ENCODE measurements at places on chromosomes 1 and 21.

DNA sequence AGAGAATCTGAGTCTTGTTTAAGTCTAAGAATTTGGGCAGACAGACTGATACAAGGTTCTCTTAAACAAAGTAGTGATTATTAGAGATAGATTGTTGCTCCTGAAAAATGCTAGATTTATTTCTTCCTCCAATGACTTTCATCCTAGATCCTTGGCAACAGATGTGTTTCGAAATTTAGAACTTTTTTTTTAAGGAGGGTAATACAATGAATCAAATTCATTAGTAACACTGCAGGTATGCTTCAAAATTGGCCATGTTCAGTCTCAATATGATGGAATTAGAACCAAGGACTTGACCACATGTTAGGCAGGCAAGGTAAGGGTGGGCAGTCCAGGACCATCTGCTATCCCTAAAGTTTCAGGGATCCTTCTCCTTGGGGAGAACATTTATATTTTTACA lies 4.5 kb upstream of the LCE1F start:
- DNase-seq, result no peak

- no peak for DNase-seq
Observed at GRCh38 chr1:41607808-41608207, 123.3 kb upstream of the EDN2 start.

- no peak for DNase-seq
Observed at GRCh38 chr1:163258181-163258580, 55.5 kb upstream of the RGS5 start.

DNA sequence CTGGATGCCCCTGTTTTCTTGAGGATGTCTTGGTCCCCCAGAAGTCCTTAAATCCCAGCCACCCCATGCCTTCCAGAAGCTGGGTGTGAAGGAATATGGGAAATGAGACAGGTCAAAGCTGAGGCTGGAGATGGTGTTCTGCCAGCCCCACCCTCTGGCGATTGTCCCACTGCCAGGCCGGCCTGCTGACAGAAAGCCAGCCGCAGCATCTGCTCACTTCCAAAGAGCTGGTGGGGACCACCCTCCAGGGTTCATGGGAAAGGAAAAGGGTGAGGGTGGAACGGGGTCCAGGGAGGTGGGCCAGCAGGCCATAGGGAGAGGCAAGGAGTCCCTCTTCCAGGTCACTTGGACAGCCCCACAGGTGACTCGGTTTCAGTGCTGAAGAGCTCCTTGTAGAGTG lies 1.9 kb upstream of the LINGO4 start:
- DNase-seq, result no peak

GRCh38 chr1:23394684-23395083 lies 25.0 kb upstream of the ZNF436 start:
- DNase-seq, result no peak

DNA sequence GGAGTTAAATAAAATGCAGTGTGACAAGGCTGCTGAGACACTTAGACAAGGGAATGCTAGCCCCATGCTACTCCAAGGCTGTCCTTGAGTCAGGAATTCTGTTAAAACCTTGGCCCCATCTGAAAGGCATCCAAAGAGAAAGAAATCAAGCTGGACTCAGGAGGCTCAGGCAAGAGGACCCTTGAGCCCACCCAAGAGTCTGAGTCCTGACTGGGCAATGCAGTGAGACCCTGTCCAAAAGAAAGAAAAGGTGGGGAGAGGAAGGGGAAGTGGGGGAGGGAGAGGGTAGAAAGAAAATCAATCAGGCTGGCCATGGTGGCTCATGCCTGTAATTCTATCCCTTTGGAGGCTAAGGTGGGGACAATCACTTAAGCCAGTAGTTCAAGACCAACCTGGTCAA lies 26.7 kb downstream of the CLSTN1 start:
- no peak for DNase-seq

GRCh38 chr1:26126321-26127084 lies 14.9 kb downstream of the PDIK1L start:
- DNase-seq, result peak; percentile 59

- no peak for DNase-seq
Observed at GRCh38 chr1:239237912-239238311, 148.5 kb upstream of the CHRM3 start.

DNA sequence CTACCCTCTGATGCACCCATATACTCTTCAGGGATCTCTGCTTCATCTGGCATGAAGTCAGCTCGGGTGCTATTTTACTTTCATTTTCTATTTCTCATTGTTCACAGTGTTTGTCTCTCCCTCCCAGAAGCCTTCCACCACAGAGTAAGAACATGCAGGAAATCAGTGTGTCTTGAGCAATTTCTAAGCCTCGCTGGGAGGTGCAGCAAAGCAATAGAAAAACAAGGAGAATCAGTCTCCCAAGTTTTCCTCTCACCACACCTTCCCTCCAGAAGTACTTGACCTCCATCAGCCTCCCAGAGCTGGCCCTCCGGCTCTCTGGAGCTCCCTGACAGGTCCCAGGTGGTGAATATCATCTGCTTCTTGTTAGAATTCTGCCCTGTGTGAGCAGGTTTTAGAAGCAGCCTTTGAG lies 594.7 kb upstream of the CAMK1G start:
- peak; percentile 51 for DNase-seq

DNA sequence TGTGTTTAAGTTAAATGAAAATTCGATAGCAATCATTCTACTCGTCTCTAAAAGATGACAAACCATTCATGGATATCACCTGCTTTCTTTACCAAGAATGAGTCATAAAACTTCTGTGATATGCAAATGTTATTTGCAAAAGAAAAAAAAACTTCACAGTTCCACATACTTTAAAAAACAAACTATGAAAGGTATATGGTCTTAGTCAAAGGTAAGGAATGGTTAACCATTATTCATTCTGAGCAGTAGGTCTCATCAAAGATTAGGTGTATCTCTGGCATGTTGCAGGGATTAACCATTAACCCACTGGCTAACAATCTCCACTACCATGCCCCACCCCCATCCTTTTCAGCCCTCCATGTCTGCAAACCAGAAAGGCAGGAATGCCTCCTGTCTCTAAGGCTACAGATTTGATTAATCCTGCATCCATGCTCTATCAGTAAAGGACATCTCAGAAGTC lies 44.4 kb downstream of the PTPN14 start:
- DNase-seq, result peak; percentile 85

GRCh38 chr1:67716800-67717199 lies 31.8 kb downstream of the GADD45A start:
- peak; percentile 53 for DNase-seq

DNA sequence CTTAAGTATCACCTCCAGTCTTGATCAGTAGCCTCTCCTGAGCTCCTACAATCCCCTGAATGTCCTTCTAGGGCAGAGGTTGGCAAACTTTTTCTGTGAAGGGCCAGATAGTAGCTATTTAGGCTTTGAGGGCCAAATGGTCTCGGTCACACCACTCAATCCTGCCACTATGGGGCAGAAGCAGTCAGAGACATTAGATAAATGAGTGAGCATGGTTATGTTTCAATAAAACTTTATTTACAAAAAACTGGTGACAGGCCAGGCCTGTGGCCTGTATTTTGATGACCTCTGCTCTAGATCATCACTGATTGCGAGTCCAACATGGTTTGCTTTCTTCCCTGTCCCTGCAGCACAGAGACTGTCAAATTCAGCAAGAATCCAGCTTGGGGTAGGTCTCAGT lies 36.3 kb downstream of the LRP8 start:
- DNase-seq, result no peak
